ENCODE measurements at places on chromosomes 3 and 15.

GRCh38 chr15:43463507-43463906 is 29.4 kb downstream of the TP53BP1 start:
- no peak overlapping the region for H3K4me3 ChIP-seq
- no peak for DNase-seq
- peak overlapping the region; percentile 26 for H3K27ac ChIP-seq
- H3K27me3 ChIP-seq: no peaks in the 10 kb centered on the region
- H3K36me3 ChIP-seq: peaks cover 11% of the 10 kb centered on the region
- H3K4me1 ChIP-seq: no peaks in the 10 kb centered on the region

DNA sequence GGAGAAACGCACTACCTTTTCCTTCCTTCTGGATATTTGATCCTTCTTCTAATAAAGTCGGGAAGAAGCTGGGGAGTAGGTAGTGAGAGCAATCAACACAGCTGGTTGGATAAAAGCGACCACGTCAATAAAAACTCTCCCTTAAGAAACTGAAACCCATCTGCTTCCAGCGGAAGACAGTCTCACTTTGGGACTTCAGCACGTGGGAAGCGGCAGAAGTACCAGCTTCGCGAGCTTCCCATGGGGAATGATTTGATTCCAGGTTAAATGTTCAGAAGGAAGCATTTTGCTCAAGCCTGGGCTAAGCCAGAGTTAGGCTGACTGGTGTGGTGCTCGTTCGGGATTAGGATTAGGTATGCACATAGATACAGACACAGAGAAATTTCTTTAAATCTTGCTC is 262.3 kb upstream of the LYSMD4 start:
- H3K36me3 ChIP-seq: no peaks in the 10 kb centered on the region
- no peak for DNase-seq
- no peak overlapping the region for H3K4me3 ChIP-seq
- H3K27me3 ChIP-seq: no peaks in the 10 kb centered on the region
- peaks cover 6% of the 10 kb centered on the region for H3K4me1 ChIP-seq
- H3K27ac ChIP-seq: no peak overlapping the region

DNA sequence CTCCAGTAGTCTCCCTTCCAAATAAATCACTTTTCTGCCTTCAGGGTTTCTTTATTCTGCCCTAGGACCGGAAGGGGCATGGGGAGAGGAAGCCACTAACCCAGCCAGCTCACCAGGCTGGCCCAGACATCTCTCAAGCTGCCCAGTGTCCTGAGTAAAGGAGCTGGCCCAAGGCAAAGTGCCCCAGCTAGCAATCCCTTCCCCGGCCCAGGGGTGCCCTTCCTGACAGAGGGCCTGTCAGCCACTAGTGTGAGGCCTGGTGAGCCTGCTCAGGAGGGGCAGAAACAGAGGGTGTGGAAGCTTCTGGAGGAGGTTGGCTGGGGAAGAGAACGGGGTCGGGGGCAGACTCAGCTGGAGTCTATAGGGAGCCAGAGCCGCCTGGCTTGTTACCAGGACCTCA is 22.2 kb downstream of the SHF start:
- H3K27me3 ChIP-seq: no peaks in the 10 kb centered on the region
- peak overlapping the region; percentile 82 for H3K27ac ChIP-seq
- peak overlapping the region; percentile 84 for H3K4me3 ChIP-seq
- DNase-seq: no peak

GRCh38 chr15:31439328-31439727 is 112.7 kb downstream of the KLF13 start:
- peak overlapping the region; percentile 85 for H3K4me3 ChIP-seq
- no peaks in the 10 kb centered on the region for H3K36me3 ChIP-seq
- H3K27me3 ChIP-seq: no peaks in the 10 kb centered on the region
- peaks cover 93% of the 10 kb centered on the region for H3K4me1 ChIP-seq

DNA sequence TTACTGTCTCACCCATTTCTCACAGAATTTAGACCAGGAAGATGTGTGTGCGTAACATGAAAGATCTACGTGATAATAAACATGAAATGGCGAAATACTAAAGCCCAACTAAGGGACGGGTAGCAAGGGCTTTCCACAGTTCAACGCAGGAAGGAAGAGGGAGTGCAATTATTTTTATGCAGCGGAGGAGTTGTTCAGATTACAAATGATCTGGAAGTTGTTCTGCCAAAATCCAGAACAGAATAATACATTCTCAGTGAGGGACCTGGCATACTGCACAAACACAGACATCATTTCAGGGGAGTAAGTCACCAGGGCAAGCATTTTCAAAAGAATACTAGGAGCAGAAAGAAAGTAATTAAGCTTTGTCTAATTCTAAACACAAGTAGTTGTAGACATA is 133.6 kb upstream of the RAP2B start:
- H3K4me1 ChIP-seq: no peaks in the 10 kb centered on the region
- H3K27ac ChIP-seq: no peak overlapping the region
- H3K4me3 ChIP-seq: no peak overlapping the region
- H3K27me3 ChIP-seq: no peaks in the 10 kb centered on the region
- no peaks in the 10 kb centered on the region for H3K36me3 ChIP-seq

- no peaks in the 10 kb centered on the region for H3K27me3 ChIP-seq
- no peak for DNase-seq
- H3K4me3 ChIP-seq: no peak overlapping the region
- no peak overlapping the region for H3K27ac ChIP-seq
- H3K4me1 ChIP-seq: no peaks in the 10 kb centered on the region
Measured at GRCh38 chr3:116059421-116060096, 385.7 kb downstream of the LSAMP start.

- no peak overlapping the region for H3K4me3 ChIP-seq
- peaks cover 40% of the 10 kb centered on the region for H3K27me3 ChIP-seq
- no peak overlapping the region for H3K27ac ChIP-seq
- DNase-seq: no peak
- H3K36me3 ChIP-seq: peaks cover 1% of the 10 kb centered on the region
Measured at GRCh38 chr3:10364806-10365205, 43.9 kb upstream of the SEC13 start.

DNA sequence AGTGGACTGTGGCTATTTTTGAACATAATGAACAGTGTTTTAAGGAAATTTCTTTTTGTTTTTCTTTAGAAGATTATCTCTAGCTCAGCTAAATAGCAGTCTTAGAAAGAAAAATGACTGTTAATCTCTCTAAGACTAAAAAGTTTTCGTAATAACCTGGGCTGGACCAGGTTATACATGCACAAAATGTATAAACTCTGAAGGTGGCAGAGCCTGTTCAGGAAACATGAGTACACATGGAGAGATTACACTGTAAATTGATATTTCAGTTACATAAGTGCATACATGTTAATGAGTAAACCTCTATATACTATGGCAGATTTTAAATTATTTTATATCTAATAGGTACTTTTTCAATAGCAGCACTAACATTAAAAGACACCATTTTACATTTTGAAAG is 258.2 kb upstream of the CFAP20DC start:
- H3K36me3 ChIP-seq: no peaks in the 10 kb centered on the region
- H3K4me1 ChIP-seq: peaks cover 12% of the 10 kb centered on the region
- no peaks in the 10 kb centered on the region for H3K27me3 ChIP-seq
- no peak for DNase-seq
- no peak overlapping the region for H3K27ac ChIP-seq
- no peak overlapping the region for H3K4me3 ChIP-seq

- H3K4me1 ChIP-seq: no peaks in the 10 kb centered on the region
- H3K4me3 ChIP-seq: no peak overlapping the region
- no peak for DNase-seq
- peaks cover 9% of the 10 kb centered on the region for H3K27me3 ChIP-seq
- H3K36me3 ChIP-seq: no peaks in the 10 kb centered on the region
Measured at GRCh38 chr3:149592758-149593240, 65.0 kb downstream of the WWTR1 start.

DNA sequence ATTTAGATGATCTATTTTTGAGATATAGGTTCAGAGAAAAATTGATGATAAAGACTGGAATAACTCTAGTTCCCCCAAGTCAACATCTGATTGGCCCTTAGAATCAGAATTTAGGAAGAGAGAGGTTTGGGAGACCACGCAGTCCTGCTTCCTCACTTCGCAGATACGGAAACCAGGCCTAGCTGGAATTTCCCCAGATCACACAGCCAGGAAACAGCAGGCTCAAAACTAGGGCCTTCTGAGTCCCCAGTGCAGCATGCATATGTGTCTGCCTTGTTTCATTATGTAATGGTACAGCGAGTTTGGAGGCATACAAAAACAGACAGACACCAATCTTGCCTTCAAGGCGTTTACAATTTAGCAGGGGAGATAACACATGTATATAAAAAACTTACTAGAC is 177.1 kb upstream of the ICE2 start:
- H3K36me3 ChIP-seq: no peaks in the 10 kb centered on the region
- no peak for DNase-seq
- peaks cover 45% of the 10 kb centered on the region for H3K4me1 ChIP-seq
- H3K4me3 ChIP-seq: no peak overlapping the region
- peaks cover 9% of the 10 kb centered on the region for H3K27me3 ChIP-seq

- no peak overlapping the region for H3K4me3 ChIP-seq
- peaks cover 23% of the 10 kb centered on the region for H3K27me3 ChIP-seq
- no peak overlapping the region for H3K27ac ChIP-seq
- peaks cover 9% of the 10 kb centered on the region for H3K36me3 ChIP-seq
- DNase-seq: no peak
- H3K4me1 ChIP-seq: no peaks in the 10 kb centered on the region
Measured at GRCh38 chr15:68536331-68537095, 42.3 kb upstream of the CORO2B start.

- no peak for DNase-seq
- H3K36me3 ChIP-seq: no peaks in the 10 kb centered on the region
- H3K4me1 ChIP-seq: peaks cover 6% of the 10 kb centered on the region
- no peak overlapping the region for H3K4me3 ChIP-seq
- H3K27me3 ChIP-seq: peaks cover 15% of the 10 kb centered on the region
Measured at GRCh38 chr15:72156928-72157327, 38.7 kb downstream of the SENP8 start.

GRCh38 chr15:38229705-38230310 is 22.8 kb upstream of the SPRED1 start:
- no peak overlapping the region for H3K27ac ChIP-seq
- H3K4me3 ChIP-seq: no peak overlapping the region
- H3K4me1 ChIP-seq: no peaks in the 10 kb centered on the region
- no peaks in the 10 kb centered on the region for H3K36me3 ChIP-seq

DNA sequence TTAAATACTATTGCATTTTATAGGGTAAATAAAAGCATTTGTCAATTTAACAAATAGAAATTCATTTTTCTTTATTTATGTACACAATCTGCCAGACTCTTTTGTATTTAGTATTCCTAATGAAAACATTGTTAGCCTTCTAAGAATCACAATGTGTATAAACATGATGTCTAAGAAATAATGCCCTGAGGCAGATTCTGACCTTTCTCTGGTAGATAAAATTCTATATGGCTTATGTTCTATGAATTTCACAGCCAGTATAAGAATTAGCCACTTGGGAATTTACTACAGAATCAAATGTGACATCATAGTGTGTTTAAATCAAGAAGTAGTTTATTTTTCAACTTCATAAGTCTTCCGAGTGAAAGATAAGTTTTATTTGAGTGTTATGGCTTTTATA is 457.4 kb downstream of the ZIC1 start:
- H3K27me3 ChIP-seq: no peaks in the 10 kb centered on the region
- no peaks in the 10 kb centered on the region for H3K36me3 ChIP-seq
- DNase-seq: no peak

DNA sequence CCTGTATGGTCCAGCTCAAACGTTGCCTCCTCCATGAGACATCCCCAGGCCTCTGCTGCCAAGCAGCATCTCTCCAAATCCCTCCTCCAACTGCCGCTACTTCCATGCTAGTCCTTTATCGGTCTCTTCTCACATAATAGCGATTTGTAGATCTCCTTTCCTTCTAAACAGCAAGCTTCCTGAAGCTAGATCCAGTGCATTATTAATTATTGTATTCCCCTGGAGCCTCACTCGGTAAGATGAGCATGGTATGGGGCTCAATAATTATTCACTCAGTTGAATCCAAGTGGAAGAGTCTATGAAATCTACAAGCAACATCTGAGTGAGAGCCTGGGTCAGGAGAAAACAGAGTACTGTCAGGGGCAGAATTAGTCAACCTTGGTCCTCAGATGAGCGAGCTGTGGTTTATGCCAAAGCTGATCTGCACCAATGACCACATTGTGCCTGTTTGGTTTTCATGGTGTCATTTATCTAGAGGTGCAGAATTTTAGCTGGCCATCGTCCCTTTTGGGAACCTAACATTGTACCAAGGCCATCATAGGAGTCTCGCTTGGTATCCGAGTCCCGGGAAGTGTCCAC is 93.8 kb upstream of the UBE2E1 start:
- no peaks in the 10 kb centered on the region for H3K36me3 ChIP-seq
- H3K4me1 ChIP-seq: peaks cover 7% of the 10 kb centered on the region
- peak; percentile 15 for DNase-seq

GRCh38 chr3:183013074-183013473 is 32.7 kb upstream of the DCUN1D1 start:
- H3K4me1 ChIP-seq: no peaks in the 10 kb centered on the region
- no peak overlapping the region for H3K27ac ChIP-seq
- peaks cover 2% of the 10 kb centered on the region for H3K36me3 ChIP-seq
- H3K4me3 ChIP-seq: no peak overlapping the region
- DNase-seq: no peak
- no peaks in the 10 kb centered on the region for H3K27me3 ChIP-seq

DNA sequence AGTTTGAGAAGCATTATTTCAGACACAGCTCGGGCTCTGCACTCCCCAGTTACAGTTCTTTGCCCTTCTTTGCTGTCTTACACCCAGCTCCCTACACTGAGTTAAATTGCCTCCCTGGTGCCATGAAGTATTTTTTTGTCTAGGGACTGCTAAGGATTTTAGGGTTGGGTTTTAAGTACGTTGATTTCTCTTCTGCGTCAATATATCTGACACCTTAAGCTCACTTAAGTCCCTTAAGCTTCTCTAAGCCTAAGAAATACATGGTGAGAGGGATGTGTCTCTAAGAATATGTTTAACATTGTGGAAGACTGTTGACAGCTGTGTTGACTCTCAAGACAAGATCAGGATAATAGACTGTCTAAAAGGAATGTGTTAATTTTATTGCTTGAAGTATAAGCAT is 400.5 kb downstream of the PTPRG start:
- no peak overlapping the region for H3K4me3 ChIP-seq
- H3K27me3 ChIP-seq: no peaks in the 10 kb centered on the region
- no peak overlapping the region for H3K27ac ChIP-seq
- peaks cover 2% of the 10 kb centered on the region for H3K36me3 ChIP-seq

- no peaks in the 10 kb centered on the region for H3K4me1 ChIP-seq
- H3K27ac ChIP-seq: no peak overlapping the region
- H3K36me3 ChIP-seq: peaks cover 3% of the 10 kb centered on the region
- H3K4me3 ChIP-seq: no peak overlapping the region
- H3K27me3 ChIP-seq: no peaks in the 10 kb centered on the region
Measured at GRCh38 chr3:12906141-12906915, 65.0 kb upstream of the RPL32 start.

GRCh38 chr15:84973492-84974460 is 7.9 kb upstream of the PDE8A start:
- DNase-seq: no peak
- no peaks in the 10 kb centered on the region for H3K4me1 ChIP-seq
- H3K36me3 ChIP-seq: no peaks in the 10 kb centered on the region
- H3K4me3 ChIP-seq: no peak overlapping the region
- no peak overlapping the region for H3K27ac ChIP-seq

GRCh38 chr15:69154684-69155083 is 5.8 kb upstream of the GLCE start:
- no peaks in the 10 kb centered on the region for H3K36me3 ChIP-seq
- no peak overlapping the region for H3K4me3 ChIP-seq
- no peak for DNase-seq
- peaks cover 45% of the 10 kb centered on the region for H3K27me3 ChIP-seq

GRCh38 chr3:104628185-104628789 is 738.4 kb upstream of the ALCAM start:
- no peaks in the 10 kb centered on the region for H3K36me3 ChIP-seq
- no peak for DNase-seq
- H3K27ac ChIP-seq: no peak overlapping the region
- no peak overlapping the region for H3K4me3 ChIP-seq

- no peaks in the 10 kb centered on the region for H3K4me1 ChIP-seq
- H3K27me3 ChIP-seq: no peaks in the 10 kb centered on the region
- no peak overlapping the region for H3K4me3 ChIP-seq
- no peaks in the 10 kb centered on the region for H3K36me3 ChIP-seq
- no peak for DNase-seq
Measured at GRCh38 chr3:169085827-169086226, 577.7 kb downstream of the MECOM start.
